NCI-H1417 (cell line): ENCODE measurements at places on chromosomes 7 and 10.
A peak's percentile ranks its signal among the peaks of the same experiment; 100 is the strongest.

DNA sequence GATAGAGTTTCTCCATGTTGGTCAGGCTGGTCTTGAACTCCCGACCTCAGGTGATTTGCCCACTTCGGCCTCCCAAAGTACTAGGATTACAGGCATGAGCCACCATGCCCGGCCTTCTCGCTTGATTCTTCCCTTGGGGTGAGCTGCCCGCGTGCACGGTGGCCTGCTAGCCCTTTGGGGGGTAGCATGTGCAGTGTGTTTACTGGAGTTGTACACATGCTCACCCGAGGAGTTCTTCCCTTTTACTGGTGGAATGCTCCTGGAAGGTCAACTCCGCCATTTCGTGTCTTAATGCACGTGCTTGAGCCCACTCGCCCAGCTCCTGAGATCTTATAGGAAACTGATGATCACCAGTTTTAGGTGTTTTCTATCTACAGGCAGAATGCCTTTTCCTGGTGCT lies 17.0 kb upstream of the ADAMTS14 start:
- DNase-seq = no peak

- DNase-seq = no peak
Measured at GRCh38 chr10:101217450-101218281, 11.6 kb downstream of the LBX1 start.

- no peak for DNase-seq
Measured at GRCh38 chr10:98115031-98115787, 19.2 kb upstream of the R3HCC1L start.

- no peak for DNase-seq
Measured at GRCh38 chr7:118575393-118575948, 351.0 kb downstream of the ANKRD7 start.

DNA sequence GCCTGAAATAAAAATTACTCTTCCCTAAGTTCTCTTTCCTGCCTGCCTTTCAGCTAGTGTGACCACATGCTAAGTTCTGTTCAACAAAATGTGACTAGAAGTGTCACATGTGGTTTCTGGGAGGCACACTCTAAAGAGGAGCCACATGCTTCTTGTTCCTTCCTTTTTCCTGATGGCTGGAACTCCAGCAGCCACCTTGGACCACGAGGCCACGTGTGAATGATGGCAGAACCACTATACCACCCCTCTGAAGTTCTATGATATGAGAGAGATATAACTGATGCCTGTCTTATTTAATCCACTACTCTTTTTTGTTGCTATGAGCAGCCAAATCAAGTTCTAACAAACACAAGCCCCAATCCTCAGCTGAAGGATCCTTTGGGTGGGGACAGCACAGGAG lies 8.1 kb downstream of the PODXL start:
- no peak for DNase-seq

GRCh38 chr10:91537614-91538383 lies 95.1 kb downstream of the PPP1R3C start:
- no peak for DNase-seq

DNA sequence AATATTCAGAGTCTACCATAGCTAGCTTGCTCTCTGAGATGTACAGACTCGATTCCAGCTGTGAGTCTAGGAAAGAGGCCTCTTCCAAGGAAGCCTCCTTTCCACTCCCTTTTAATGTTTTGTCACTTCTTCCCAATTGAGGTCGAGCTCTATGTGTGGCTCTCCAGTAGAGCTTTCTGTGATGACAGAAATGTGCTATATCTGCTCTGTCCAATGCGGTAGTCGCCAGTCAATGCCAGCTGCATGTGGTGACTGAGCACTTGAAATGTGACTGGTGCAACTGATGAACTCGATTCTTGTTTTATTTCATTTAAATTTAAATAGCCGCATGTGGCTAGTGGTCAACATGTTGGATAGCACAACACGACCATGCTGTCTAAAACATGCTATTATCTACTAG lies 387.0 kb upstream of the NRP1 start:
- DNase-seq = no peak

DNA sequence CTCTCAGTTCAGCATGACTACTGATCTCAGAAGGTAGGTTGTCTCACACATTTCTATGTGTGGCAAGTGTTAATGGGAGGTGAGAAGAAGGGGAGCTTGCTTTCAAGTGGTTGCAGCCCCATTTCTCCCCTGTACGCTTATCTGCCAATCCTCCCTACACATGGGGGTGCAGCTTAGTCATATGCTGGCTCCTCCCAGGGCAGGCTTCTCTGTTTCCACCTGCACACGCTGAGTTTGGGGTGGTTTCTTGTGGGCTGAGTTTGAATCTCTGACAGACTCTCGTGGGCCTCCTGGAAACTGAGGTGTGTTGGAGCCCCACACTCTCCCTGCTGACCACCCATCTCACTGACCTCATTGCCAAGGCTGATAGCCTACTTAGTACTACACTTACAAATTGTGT lies 435.8 kb upstream of the MTPN start:
- DNase-seq = no peak

DNA sequence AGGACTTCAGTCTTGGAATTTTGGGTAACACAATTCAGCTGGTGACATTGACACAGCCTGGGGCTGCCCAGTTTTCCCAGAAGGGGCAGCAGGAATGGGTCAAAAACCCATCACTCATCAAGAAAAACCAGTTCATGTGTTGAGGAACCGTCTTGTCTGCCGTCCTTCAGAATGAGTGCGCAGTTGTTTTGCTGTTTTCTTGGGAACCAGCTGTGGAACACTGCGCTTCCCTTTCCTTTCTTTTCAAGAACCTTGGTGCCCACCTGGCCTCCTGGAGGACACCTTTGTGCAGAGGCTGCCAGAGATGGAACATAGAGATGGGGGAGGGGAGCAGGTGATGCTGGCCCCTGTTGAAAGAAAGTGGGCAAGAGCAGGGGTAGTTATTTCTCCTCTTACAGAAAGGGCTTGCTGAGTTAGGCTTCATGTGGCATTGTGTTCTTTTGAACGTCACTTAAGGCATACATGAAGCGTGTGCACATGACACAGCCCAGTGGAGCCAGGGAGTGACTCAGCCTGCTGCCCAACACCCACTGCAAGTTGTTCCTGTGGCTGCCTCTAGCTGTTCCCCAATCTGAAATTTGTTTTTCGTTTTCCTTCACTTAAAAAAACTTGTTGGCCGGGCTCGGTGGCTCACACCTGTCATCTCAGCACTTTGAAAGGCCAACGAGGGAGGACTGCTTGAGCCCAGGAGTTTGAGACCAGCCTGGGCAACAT lies 87.4 kb upstream of the TNS3 start:
- DNase-seq = no peak

- no peak for DNase-seq
Measured at GRCh38 chr7:10075866-10076265, 897.8 kb upstream of the PHF14 start.

GRCh38 chr7:7272294-7272693 lies 90.0 kb downstream of the C1GALT1 start:
- DNase-seq = no peak

DNA sequence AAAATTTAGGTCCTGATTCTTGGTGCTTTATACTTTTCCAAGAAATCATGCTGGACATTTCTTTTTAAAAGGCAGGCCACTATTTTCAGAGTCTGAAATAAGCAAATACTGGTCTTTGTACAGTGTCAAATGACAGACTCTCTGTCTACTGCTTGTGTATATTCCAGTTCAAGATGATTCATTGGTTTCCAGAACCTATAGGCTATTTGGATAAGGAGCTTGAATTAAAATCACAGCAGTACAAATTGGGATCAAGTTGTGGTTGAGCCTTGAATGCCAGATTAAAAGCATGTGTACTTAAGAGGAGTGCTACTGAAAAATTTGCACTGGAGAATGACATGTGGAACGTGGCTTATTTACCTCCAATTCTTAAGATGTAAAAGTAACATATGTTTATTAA lies 10.7 kb downstream of the KMT2E start:
- DNase-seq = no peak

DNA sequence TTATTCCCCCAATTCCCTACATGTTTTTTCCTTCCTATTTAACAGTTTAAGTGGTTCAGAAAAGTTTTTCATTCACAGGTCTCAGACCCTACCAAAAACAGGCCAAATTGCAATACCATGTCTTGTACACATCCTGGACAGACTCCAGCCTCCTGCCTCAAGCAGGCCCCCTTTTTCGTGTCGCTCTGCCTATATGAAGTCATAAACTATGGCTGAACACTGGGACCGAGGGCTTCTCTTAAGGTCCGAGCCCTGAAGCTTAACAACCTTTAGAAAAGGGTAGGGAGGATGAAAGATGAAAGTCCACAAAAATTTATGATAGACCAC lies 1.4 kb downstream of the FBXW4 start:
- DNase-seq = no peak

- no peak for DNase-seq
Measured at GRCh38 chr7:151461096-151461941, 21.4 kb upstream of the CRYGN start.

GRCh38 chr7:38703093-38703492 lies 71.9 kb upstream of the AMPH start:
- no peak for DNase-seq

- no peak for DNase-seq
Measured at GRCh38 chr7:116981939-116982338, 28.6 kb downstream of the ST7 start.

DNA sequence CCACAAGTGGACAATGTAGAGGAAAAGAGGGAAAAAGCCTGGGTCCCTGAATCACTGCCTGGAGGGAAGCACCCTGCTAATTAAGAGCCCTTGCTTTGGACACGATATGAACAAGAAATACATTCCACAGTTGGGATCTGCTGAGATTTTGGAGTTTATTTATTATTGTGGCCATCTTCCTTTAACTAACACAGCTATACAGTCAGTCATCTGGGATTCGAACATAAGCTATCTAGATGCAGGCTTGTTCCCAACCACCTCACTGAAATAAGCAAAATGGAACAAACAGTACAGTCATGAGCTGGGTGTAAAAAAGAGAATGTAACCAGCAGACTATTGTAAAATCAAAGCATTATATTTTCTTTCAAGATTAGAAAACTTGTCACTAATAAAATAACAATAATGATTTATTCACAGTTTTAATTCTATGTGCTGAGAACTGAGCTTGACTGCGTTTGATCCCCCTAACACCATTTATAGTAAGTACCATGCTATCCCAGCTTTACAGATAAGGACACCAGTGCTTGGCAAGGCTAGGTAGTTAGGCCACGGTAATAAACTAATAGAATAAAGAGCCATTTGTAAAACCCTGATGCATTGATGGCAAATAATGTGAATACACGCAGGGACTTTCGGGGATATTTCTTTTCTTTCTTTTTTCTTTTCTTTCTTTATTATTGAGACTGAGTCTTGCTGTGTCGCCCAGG lies 223.8 kb upstream of the KLF6 start:
- DNase-seq = no peak

DNA sequence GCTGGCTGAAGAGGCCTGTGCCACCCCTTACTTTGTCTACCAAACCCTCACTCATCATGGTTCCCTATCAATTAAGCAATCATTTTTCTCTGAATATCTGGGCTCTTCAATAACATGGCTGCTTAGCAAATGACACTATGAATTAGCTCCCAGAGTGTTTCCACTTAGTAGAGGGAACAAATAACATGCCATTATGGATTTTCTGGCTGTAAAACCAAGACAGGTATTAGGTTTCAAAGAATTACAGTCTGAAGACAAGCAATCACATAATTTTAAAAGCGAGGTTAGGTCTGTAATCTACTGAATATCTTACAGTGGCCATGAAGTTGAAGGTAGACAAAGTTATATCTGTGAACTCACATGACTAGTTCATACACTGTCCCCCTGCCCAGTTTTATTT lies 220.8 kb upstream of the PHYHIPL start:
- DNase-seq = peak; percentile 12

DNA sequence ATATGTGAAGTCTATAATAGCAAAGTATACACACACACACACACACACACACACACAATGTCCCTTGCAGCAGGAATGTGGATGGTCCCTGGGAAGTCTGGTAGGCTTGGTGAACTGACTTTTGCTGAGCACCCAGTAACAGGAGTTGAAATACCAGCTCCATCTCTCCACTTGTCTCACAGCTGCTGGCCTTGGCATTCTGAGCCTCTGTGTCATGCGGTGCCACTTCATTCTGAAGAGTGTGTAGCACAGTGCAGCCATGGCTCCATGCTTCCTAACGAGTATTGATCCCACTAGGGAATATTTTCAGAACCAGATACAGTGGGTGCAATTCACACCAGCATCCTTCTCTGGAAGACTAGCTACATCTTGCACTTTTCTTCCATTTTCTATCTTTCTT lies 192.4 kb downstream of the ADARB2 start:
- no peak for DNase-seq

DNA sequence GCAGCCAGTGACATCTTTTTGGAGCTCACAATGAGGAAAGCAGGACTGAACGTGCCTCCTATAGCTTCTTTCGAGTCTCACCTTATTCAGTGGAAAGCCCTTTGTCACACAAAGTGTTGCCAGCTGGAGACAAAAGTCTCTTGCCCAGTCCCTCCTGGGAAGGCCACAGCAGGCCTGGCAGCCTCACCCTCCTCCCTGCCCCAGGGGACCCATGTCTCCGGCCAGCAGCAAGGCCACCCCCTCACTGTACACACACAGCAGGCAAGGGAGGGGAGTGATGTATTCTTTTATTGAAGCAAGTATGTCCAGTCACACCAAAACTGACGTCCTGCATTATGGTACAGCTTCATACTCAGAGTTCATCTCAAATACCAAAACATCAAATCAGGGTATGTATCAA lies 56.0 kb downstream of the CSGALNACT2 start:
- DNase-seq = no peak

GRCh38 chr7:1610013-1610677 lies 40.3 kb upstream of the PSMG3 start:
- DNase-seq = no peak

- no peak for DNase-seq
Measured at GRCh38 chr7:34939175-34939574, 98.1 kb downstream of the DPY19L1 start.

DNA sequence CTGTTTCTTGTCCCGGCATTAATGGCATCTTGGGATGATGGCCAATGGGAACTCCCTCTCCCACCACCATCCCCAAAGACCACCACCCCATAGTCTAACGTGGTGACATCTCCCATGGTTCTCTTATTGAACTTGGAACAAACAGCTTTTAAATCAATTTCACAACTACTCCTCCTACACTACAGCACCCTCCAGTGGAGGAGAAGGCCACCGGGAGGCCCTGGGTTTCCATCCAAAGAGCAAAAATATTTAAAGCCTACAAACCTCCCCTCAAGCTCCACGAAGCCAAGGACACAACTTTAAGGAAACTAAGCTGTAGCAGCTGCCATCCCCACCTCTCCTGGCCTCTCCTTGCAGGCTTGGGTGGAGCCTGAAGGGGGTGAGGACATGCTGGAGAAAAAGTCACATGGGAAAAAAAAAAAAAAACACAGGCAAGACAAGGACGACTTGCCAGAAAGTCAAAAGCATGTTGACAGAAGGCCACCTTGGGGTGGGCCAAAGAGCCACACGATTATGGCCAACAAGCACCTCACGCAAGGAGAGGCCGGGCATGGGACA lies 94.0 kb upstream of the LANCL2 start:
- no peak for DNase-seq
